ENCODE measurements at places on chromosomes 16 and 17.

GRCh38 chr17:7582396-7583252, 1.0 kb upstream of the MPDU1 start:
- no peak for DNase-seq

DNA sequence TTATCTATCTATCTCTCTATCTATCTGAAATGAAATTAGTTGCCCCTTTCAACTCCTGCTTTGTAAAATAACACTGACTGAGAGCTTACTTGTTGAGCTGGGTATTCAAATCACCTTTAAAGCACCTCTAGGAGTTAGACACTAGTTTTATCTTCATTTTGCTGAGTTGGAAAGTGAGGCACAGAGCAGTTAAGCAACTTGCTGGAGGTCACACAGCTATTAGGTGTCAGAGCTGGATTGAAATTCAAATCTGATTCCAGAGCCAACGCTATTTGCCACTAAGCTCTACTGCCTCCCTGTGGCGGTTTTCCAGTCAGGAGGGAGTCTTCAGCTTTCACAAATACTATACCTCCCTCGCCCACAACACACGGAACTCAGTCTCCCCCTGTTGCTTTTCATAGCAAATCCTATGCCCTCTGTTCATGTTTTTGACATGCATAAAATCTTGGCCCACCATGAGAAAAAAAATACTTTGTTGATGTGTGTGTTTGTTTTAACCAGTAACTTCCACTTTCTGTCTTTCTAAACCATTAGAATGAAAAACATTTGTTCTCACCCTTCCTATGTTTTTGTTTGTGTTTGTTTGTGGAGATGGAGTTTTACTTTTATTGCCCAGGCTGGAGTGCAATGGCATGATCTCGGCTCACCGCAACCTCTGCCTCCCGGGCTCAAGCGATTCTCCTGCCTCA, 74.8 kb upstream of the SMURF2 start:
- DNase-seq, result peak; percentile 62

- DNase-seq, result no peak
Observed at GRCh38 chr16:14487579-14487978, 142.5 kb downstream of the PARN start.

GRCh38 chr17:27906623-27907022, 13.5 kb upstream of the LYRM9 start:
- DNase-seq, result no peak

DNA sequence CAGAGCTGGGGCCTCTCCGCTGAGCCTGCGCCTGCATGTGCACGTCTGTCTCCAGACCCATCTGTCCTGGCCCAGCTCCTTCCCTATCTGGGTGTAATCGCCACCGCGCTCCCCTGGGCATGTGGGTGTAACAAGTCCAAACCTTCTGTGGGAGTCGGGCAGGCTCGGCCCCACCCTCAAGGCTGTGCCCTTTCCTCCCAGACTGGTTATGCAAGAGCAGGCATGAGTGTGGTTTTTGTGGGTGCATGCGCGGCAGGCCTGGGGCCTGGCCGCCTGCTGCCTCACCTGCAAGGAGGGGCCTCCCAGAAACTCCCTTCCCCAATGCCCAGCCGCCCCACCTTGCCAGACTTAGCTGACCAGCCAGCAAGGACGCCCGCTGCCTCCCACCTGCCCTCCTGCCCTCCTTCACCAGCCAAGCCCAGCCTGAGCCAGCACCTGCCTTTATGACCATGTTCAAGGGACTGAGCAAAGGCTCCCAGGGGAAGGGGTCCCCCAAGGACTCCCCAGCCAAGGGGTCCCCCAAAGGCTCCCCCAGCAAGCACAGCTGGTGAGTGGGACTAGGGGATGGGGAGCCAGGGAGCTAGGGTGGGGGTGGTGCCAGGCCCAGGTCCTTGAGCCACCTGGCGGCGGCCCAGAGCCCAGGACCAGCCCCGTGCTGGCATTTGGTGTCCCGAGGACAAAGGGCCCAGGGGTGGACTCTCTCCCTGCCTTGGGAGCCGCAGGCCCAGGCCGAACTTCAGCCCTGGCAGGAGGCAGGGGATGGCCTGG, at the start of gene EVPLL:
EVPLL (plus strand) TSS at position 342 of the 768 bp plus-strand sequence. CDS start 3,160 bp downstream, outside the sequence.
- DNase-seq, result peak; percentile 52

- DNase-seq, result no peak
Observed at GRCh38 chr17:8141045-8141444, 11.2 kb downstream of the PER1 start.

GRCh38 chr16:10182222-10183053, at the start of gene GRIN2A:
Gene GRIN2A (minus strand): TSS chr16:10182428. CDS start chr16:10180411, 2,017 bp downstream.
- peak; percentile 10 for DNase-seq

DNA sequence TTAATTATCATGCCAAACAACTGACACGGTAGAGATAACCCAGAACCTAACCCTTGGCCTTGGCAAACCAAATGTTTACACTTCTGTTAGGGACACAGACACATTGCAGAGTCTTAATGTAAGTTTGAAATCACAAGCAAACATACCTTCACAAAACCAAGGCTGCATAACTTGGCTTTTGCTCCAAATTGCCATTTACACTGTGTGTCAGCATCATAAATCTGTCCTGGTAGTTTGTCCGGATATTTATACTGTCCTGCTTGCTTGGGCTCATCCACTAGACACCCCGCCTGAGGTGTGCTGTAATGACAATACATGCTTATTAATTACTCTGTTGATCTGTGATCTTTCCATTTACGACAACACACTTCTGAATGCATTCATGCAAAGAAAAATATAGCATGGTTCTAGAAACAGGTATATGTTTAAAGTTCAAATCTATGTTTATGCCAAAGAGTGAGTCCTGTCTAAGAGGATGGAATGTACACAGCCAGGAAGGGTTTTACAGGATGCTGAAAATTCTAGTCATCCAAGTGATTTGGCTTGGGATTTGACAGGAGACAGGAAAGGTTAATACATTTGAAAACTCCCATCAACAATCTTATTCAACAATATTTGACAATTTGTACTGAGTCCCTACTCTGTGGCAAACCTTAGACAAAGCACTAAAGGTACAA, 81.1 kb downstream of the ADAMTS18 start:
- no peak for DNase-seq

DNA sequence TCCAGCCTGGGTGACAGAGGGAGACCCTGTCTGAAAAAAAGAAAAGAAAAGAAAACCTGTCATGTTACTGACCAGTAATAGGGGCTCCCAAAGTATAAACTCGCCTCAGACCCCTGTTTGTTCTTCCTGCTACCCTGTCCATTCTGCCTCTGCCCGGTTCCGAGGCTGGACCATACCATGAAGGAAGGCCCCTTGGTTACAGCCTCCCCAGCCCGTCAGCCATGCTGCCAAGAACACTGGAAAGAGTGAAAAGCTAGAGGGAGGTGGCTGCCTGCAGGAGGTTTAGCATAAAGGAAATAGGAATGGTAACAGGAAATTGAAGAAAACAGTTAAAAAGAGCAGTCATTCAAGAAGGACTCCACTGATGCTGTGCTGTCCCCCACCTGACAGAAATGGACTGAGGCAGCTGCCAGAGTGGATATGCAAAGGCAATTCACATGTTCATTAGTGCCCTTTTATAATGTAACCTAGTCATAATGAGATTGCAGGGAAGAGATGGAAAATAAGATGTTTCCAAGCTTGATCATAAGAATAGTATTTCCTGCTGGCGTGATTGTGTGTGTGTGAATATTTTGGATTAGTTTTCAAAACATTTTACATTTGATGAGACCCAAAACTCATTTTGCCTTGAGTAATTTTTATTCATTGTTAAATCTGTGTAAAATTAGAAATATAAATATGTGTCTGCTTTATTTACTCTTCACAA, 102.6 kb downstream of the GOSR1 start:
- no peak for DNase-seq

GRCh38 chr16:68309799-68310198, 947 bp downstream of the SLC7A6OS start:
- DNase-seq, result no peak

DNA sequence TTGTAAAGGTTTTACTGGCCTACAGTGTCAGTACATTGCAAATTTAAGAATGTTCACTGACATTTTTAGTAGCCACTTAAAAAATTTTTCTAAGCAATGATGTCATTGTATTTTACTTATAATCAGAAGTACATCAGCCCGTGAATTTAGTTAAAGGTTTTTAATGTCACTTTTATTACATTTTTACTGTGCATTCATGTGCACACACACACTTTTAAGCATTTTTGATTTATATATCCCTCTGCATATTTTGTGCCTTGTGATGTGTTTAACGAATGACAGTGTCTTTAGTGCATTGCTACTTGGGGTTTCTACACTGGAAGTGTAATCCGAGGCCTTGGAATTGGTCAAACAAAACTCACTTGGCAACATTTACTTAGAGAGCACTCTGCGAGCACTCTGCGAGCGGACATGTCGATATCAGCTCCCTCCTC, 190.4 kb downstream of the WWOX start:
- no peak for DNase-seq

DNA sequence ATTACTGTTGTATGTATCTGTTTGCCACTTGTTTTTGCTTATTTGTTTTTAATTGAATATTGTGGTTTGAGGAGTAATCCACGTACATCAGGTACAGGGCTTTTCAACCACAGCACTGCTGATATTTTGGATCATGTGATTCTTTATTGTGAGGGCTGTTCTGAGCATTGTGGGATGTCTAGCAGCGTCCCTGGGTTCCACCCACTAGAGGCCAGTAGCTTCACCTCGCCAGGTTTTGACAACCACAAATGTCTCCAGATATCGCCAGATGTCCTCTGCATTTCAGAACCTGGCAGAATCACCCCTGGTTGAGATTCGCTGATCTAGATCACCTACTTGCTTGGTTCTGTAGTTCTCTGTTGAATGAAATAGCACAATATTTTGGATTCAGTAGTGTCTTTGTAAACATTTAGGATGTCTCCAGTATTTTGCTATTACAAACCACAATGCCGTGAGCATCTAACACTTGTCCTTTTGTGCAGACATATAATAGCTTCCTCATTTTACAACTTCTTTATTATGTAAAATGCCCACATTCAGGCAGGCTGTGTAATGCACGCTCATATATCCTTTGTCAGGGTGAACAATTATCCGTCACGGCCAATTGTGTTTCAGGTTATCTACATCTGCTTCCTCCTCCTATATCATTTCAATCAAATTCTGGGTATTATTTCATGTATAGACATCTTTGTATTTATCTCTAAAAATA, 380.3 kb downstream of the SNX29 start:
- DNase-seq, result no peak

DNA sequence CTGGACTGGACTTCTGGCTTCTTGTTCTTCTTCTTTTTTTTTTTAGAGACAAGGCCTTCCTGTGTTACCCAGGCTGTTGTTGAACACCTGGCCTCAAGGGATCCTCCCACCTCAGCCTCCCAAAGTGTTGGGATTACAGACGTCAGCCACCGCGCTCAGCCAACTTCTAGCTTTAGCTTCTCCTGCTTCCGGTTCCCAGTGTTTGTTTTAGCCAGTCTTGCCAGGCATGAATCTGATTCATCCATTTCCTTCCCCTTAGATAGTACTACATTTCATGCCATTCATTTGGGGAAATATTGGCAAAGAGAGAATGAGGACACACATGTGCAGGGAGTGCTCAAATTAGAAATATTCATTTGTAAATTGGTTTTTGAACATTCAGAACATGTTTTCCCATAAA, 12.1 kb upstream of the NDUFAB1 start:
- DNase-seq, result peak; percentile 22

- DNase-seq, result no peak
Observed at GRCh38 chr17:78458736-78459335, 80.4 kb downstream of the PGS1 start.

DNA sequence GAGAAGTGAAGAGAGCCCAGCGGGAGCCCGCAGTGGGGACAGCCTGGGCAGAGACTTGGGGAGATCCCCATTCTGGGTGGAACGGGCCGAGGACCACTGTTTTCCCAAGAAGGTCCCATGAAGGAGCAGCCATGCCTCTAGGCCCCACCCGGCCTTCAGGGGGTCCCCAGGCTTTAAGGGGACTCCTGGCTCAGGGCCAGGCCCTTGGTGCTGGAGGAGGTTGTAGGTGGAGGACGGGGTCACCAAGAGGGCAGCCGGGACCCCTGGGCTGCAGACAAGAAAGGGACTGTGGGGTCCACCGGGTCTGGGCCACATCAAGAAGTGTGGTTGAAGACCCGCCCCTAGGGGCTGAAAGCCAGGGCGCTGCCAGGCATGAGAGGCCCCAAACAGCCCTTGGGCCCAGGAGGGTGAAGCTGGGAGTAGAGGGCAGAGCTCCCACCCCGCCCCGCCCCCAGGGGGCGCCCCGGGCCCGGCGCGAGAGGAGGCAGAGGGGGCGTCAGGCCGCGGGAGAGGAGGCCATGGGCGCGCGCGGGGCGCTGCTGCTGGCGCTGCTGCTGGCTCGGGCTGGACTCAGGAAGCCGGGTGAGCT, at the start of gene PRSS21:
PRSS21 (plus strand) TSS at position 487 of the 589 bp plus-strand sequence; CDS start at position 519, 32 bp downstream.
- no peak for DNase-seq

- peak; percentile 69 for DNase-seq
Observed at GRCh38 chr16:85245307-85246172, 133.3 kb upstream of the CIBAR2 start.

GRCh38 chr17:4607773-4608187, 23.5 kb downstream of the SMTNL2 start:
- DNase-seq, result peak; percentile 72

- no peak for DNase-seq
Observed at GRCh38 chr17:77473615-77474226, 333.0 kb downstream of the SEC14L1 start.
